Stimulated activated CD8-positive, alpha-beta memory T cell treated with anti-CD3 and anti-CD28 coated beads, Interleukin-7, amount 100 ng/mL, for 1 hour (primary cell): ENCODE measurements at places on chromosomes 4 and X.

GRCh38 chr4:177190995-177191580 is 118.6 kb upstream of the NEIL3 start:
- no peak for DNase-seq

DNA sequence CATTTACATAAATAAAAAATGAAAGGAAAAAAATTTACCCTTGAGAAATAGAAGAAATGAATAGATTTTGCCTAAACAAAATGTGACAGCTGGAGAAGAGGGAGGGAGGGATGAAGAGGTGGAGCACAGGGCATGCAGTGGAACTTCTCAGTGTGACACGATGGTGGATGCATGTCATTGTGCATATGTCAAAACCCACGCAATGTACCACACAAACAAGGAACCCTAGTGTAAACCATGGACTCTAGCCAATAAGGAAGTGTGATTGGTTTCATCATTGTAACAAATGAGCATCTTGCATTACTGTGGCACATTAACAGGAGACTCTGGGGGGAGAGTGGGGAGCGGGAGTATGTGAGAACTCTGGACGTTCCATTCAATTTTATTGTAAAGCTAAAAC is 58.6 kb downstream of the GATB start:
- DNase-seq: no peak

DNA sequence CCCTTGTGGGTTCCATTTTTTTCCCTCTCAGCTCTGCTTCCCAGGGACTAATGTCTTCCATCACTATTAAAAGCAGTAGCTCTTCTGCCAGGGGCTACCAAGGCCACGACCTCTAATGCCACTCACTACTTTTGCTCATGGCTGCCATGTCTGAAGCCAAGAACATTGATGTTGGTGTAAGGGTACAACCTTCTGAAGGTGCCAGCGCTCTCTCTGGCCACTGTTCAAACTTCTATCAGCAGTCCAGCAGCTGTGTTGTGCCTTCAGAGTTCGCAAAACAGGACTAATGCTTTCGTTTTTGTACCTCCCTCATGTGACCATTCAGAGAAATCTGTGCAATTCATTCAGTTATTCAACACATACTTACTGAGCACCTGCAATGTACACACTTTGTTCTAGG is 121.5 kb upstream of the ENPEP start:
- DNase-seq: no peak

- DNase-seq: no peak
Measured at GRCh38 chr4:170853422-170854021, 763.8 kb upstream of the AADAT start.

- no peak for DNase-seq
Measured at GRCh38 chrX:134718105-134718965, 60.1 kb upstream of the PLAC1 start.

DNA sequence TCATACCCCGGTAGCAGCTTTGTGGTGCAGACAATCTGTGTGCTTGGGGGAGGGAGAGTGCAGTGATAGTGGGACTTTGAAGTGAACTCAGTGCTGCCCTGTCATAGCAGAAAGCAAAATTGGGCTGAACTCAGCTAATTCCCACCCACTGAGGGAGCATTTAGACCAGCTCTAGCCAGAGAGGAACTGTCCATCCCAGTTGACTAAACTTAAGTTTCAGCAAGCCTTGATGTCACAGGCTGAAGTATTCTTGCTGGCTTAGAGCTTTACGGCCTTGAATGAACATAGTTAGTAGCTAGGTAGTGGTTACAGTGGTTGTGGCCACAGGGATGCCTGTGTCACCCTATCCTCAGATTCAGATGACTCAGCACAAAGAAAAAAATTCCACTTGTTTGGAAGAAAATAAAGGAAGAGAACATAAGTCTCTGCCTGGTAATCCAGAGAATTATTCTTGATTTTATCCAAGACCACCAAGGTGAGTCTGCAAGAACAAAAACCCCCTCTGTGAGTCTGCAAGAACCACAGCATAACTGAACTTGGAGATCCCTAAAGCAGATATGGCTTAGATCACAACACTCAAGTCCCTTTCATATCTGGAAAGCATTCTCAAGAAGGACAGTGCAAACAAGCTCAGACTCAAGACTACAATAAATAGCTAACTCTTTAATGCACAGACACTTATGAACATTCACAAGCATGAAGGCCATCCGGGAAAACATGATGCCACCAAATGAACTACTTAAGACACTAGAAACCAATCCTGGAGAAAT is 39.4 kb downstream of the ADH7 start:
- DNase-seq: no peak

DNA sequence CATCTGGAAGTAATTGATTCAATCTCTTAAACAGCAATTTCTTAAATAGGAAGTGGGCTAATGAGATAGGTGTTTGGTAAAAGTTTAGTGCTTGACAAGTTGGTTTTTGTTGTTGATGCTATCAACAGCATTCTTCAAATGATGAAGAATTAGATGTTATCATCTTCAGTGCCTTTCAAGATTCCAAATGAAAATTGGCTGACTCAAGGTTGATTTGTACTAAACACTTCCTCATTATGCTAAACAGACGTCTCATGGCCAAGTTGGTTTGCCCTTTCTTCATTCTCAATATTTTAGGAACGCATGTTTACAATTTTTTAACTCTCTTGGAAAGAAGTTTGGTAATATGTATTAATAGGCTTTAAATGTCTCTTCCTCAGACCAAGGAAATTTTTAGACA is 86.0 kb downstream of the MID1IP1 start:
- no peak for DNase-seq

DNA sequence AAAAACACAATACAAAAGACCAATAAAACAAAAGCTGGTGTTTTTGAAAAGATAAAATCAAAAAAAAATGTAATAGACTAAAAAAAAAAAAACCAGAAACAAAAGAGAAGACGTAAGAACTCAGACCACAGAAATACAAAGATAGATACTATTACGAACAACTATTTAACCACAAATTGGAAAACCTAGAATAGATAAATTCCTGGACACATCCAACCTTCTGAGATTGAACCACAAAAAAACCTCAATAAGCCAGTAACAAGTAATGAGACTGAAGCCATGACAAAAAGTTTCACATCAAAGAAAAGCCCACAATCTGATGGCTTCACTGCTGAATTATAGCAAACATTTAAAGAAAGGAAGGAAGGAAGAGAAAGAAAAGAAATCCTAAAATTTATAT is 16.2 kb downstream of the RCHY1 start:
- no peak for DNase-seq

GRCh38 chrX:18946157-18946556 is 37.8 kb downstream of the PHKA2 start:
- DNase-seq: no peak

- no peak for DNase-seq
Measured at GRCh38 chr4:183596067-183596757, 62.8 kb downstream of the RWDD4 start.

DNA sequence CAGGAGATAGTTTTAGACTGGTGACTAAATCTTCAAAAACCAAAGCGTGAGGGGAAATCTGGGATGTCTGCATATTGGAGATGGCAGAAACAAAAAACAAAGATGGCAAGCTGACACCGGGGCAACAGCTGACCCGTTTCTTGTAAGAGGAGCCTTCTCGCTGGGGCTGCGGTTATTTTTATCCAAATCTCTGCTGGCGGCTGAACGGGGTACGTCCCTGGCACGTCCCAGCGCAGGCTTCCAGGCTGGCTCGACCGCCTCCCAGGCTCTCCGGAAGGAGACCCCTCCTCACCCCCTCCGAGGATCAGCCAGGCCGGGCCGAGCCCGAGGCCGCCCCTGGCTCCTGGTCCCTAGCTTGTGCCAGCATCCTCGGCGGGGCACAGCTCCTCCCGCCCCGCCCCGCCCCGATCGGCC is 403 bp downstream of the SGCB start:
- DNase-seq: no peak

DNA sequence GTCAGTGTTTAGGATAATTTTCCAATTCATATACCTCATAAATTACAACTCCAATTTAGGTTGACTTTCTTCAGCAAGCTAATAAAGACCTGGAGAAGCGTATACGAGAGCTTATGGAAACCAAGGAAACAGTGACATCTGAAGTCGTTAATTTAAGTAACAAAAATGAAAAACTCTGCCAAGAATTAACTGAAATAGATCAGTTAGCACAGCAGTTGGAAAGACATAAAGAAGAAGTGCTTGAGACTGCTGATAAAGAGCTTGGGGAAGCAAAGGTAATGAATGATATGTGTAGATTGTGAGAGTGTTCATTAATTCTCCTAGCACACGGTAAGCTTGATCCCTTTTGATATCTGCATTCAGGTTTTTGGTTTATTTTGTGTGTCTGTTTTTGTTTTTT is 16.8 kb downstream of the CEP135 start:
- no peak for DNase-seq

DNA sequence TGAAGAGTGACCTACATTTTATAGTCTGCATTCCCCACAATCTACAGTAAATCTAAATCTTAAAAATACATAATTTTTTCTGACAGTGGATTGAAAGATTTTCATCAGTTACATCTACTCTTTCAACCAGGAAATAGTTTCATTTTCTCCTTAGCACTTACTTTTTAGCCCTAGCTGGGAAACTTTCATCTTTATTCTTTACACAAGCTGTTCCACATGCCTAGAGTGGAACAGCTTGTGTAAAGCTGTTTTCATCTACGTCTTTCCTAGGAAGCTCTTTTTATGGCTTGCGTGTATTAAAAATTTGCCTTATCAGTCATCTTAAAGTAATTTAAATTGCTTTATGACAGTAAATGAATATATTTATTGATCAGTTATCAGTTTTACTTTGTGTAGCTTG is 40.5 kb downstream of the RBPJ start:
- no peak for DNase-seq

DNA sequence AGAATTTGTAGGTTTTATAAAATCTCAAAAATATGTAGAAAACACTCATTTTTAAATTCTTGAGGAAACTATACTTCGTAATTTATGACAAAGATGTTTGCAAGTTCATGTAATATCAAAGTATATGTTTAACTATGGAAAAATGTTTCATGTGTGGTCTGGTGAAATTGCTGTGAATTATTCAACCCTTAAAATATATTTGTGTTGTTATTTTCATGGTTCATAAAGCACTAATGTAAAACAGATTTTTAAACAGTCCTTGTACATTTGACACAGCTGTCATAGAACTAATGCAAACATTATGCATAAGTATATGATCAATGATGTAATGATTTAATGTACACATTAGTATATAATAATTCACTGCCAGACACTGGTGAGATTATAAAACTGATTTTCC is 83.1 kb upstream of the ARSJ start:
- no peak for DNase-seq

DNA sequence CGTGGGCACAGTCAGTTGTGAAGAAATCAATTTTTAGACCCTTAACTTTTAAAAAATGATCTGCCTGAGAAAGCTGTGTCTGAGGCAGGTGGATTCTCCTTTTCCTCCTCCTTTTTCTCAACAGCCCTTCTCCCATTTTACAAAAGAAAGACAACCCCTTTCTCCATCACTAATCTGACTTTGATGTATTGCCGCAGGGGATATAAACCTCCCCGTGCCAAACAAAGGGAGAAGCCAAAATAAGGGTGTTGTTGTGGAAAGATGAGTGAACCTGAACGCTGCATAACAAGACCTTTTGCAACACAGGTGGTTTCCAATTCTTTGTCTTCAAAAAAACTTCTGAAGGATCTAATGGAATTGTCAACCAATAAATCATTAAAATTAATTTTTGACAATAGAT is 8.4 kb upstream of the FHL1 start:
- no peak for DNase-seq

DNA sequence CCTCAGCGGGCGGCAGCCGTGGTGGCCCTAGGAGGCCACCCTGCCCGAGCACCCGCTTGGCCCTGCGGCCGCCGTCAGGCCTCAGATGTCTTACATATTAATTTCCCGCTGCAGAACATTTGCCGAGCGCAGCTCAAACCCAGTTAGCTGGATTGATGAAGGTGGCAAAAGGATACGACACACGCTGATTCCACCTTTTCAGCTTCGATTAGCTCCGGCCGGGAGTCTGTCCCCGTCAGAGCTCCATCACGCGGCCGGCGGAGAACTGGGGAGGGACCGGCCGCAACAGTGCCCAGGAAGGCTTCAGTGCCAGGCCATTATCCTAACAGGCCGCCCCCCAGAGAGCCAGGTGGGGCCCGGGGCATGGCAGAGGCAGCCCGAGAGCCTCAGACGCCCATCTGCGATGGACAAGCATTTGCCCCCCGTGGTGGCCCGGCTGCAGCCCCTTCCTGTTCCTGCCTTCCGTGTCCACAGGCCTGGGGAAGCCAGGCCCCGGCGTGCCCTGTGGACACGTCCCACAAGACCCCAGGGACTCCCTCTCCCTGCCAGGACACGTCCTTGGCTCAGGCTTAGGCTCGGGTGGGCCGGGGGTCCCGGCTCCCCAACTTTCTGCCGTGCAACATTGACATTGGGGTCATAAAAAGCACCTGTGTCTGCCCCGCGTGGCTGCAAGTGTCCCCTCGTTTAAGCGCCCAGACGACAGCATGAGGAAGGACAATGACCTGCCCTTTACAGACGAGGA is 133.8 kb upstream of the NKX1-1 start:
- DNase-seq: no peak

DNA sequence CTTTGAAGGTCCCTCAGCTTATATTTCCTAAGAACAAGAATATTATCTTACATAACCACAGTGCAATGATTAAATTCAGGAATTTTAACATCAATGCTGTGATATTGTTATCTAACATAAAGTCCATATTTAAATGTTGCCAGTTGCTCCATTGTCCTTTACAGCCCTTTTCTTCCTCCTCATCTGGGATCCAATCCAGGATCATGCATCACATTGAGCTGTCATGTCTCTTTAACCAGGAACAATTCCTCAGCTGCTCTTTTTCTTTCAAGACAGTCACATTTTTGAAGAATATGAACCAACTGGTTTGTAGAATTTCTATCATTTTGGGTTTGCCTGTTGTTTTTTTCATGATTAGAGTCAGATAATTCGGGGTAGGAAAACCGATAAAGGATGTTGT is 12.0 kb downstream of the TMSB4X start:
- DNase-seq: no peak

GRCh38 chr4:112765317-112765974 is 128.5 kb downstream of the LARP7 start:
- DNase-seq: no peak

GRCh38 chr4:78613522-78614321 is 62.2 kb downstream of the ANXA3 start:
- DNase-seq: no peak

DNA sequence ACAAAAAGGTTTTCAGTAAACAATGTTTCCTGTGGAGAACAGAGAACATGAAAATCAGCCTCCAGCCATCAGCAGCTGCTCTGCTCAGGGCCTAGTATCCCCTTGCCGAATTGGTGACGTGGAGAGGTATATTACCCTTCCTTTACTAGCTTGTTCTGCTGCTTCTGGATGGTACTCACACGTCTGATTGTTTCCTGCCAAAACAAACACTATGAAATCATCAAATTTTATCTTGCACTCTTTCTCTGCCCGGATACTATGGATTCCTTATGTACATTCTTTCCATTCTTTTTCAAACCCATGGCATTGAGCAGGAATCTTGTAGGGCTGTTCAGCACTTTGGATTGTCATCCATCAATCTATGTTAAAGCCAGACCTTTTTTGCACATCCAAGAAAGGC is 18.8 kb upstream of the METAP1 start:
- DNase-seq: no peak
